ENCODE measurements at places on chromosomes 2 and 18. TPM values are rescaled to one million over a fixed set of nuclear protein-coding genes. Genes with fewer than 3 reads are reported as not detected.
A peak's percentile ranks its signal among the peaks of the same experiment; 100 is the strongest.

The SGPP2 gene
- 0.92 TPM for total RNA-seq

DNA sequence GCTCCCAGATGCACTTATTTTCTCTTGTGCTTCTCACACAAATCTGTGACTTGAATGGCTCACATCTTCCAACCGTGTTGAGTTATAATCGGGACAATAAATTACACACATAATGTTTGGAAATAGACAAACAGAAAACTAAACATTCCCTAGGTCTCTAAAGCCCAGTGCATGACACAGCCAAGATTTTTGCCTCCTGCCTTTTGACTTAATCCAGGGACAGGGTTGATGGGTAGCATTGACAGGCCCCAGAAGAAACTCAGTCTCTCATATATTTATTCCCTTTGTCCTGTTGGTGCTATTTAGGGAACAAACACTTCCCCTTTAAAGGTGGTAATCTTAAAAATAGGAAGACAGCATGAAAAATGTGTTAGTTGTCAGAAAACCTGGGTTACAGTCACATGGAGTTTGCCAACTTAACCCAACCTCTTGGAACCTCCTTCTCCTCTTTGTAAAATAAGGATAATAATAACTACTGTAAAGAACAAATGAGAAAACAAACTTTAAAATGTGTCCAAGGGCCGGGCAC is 24.0 kb upstream of the ARPC2 start:
- no peak for DNase-seq

The IKZF2 gene
- 0.60 TPM for total RNA-seq

- DNase-seq: no peak
Measured at GRCh38 chr18:53241161-53241560, 901.2 kb downstream of the DCC start.

- DNase-seq: no peak
Measured at GRCh38 chr2:172053486-172053885, 31.8 kb upstream of the DLX1 start.

GRCh38 chr2:100358554-100358953 is 36.3 kb upstream of the LONRF2 start:
- no peak for DNase-seq

The LOXL3 gene
- total RNA-seq: 62.0 TPM

The UPP2 gene
- not detected for total RNA-seq

The CAPN14 gene
- 0.11 TPM for total RNA-seq

GRCh38 chr2:202116691-202117090 is 43.6 kb downstream of the KIAA2012 start:
- DNase-seq: no peak

DNA sequence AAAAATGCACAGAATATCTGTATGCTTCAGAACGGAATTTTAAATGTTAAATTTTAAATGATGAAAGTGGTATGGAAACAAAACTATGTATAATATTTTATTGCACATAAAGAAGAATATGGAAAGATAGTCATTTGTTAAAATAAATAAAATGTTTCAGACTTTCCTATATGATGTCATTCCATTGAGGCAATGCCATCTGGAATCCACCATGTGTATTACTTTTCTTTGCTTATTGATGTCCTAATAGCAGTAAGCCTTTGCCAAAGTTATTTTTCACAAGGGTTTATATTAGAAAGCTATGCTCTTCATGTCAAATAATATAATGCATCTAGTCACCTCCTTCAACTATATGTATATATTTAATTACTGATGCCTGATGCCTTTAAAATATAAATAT is 601.6 kb upstream of the PKDCC start:
- no peak for DNase-seq

DNA sequence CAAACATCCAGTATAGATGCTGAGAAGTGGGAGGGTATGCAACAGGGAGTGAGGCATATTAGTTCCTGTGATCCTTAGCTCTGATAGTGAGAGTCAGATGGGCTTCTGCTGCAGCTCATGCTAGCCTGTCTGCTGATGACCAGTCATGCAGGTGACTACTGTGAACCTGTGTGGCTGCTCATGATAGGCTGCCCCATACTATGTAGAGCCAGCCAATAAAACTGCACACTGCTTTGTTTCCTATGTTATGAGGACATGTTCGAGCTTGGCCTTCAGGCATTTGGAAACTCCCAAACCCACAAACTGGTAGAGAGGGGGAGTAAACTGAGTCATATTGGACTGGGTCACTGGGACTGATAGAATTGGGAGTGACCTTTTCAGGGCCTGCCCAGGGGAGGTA is 20.1 kb upstream of the SERPINE2 start:
- no peak for DNase-seq

- DNase-seq: no peak
Measured at GRCh38 chr18:57569133-57569532, 17.4 kb downstream of the FECH start.

DNA sequence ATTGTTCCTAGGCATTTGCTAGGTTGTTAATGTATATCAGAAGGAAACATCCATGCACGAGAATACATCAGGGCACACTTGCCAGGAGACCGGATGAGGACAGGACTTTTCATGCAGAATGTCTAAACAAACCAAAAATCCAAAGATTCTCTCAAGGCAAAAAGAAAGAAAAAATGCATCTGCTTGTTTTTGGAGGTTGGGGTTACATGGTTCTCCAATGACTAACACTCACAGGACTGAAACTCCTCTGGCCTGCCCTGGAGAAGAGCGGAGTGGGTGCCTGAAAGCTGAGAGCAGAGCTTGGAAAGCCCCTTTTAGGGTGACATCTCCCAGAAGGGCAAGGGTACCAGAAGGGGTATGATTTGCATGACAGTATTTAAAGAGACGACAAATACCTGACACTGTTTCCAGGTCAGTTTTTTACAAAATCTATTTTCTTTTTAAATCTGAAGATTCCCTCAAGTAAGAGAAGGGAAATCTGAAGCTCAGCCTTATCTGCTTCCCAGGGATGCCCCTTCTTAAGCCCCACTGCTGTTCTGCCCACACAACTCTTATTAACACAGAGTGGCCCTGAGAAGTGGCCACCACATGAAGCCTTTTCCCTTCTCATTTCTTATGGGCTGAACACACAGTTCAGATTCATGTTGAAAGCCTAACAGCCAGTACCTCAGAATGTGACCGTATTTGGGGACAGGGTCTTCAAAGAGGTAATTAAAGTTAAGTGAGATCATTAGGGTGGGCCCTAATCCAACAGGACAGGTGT is 216.4 kb downstream of the STK39 start:
- DNase-seq: peak; percentile 11

The DUSP11 gene
- 52.7 TPM for total RNA-seq

The RND3 gene
- total RNA-seq: 82.3 TPM

DNA sequence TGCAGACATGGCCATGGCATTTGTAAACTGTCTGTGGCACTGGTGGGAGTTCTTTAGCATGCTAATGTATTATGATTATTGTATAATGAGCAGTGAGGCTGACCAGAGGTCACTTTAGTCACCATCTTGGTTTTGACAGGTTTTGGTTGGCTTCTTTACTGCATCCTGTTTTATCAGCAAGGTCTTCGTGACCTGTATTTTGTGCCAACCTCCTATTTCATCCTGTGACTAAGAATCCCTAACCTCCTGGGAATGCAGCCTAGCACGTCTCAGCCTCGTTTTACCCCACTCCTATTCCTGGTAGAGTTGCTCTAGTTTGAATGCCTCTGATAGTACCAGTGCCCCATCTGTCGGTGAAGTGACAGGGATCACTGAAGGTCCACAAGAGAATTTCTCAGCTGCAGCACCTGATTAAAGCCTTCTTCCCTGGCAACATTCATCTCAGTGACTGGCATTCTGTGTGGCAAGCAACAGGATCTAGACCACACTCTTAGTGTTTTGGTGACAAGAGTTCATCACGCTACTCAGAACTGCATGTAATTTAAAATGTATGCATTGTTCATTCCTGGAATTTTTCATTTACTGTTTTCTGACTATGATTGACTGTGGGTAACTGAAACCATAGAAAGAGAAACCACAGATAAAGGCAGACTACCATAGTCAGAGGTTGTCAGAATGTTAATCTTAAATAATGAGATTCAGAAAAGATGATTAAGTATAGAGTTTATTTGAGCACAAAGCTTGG is 43.0 kb upstream of the GPR39 start:
- DNase-seq: no peak

GRCh38 chr18:6478121-6478520 is 63.4 kb upstream of the L3MBTL4 start:
- no peak for DNase-seq

The GALR1 gene
- not detected for total RNA-seq

The ONECUT2 gene
- 1.1 TPM for total RNA-seq

- no peak for DNase-seq
Measured at GRCh38 chr2:78750219-78750618, 275.3 kb upstream of the REG3G start.

DNA sequence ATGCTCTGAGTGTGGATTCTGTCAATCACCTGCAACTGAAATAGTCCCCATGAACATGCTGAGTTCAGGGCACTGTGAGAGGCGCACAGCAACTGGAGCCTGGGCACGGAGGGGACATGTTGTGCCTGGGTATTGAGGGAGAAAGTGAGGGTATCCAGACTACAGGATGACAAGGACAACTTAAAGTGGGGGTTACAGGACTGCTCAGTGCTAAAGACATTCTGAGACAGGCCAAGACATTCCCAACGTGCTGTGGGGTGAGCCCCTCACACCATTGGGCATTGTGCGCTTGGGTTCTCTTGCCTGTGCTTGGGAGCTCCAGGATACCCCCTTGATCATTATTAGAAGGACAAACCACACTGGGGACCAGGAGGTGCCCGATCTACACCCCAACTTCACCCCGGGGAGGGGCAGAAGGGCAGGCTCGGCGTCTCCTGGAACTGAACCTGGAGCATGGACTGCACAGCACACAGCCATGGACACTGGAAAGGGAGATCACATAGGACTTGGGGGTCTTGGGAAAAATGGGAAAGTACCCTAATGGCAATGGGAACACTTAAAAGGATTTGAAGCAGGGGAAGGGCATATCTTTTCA is 72.5 kb upstream of the HDAC4 start:
- no peak for DNase-seq

GRCh38 chr2:189933911-189934399 is 128.6 kb downstream of the MSTN start:
- DNase-seq: peak; percentile 8
